ENCODE measurements at places on chromosomes 13 and 19.

GRCh38 chr19:50414864-50415660 lies 3.7 kb upstream of the SPIB start:
- peak; percentile 61 for DNase-seq

DNA sequence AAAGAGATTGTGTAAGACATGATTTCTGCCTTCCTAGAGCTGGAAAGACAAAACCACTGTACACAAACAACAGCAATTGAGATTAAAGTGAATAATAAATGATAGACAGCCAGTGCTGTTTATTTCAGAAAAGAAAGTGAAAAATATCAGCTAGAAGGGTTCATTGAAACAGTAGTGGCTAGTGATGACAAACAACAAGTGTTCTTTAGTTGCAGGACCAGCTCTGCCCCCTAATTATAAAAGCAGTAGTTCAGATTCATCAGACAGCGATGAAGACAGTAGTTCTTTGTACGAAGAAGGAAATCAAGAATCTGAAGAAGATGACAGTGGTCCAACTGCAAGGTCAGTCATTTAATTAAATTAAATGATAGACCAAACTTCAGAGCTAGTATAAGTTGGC lies 14.8 kb downstream of the GPALPP1 start:
- DNase-seq: no peak

- no peak for DNase-seq
Measured at GRCh38 chr19:53907690-53908089, 1.4 kb upstream of the CACNG7 start.

GRCh38 chr19:55644842-55645511 lies 1.5 kb downstream of the ZNF581 start:
- no peak for DNase-seq

DNA sequence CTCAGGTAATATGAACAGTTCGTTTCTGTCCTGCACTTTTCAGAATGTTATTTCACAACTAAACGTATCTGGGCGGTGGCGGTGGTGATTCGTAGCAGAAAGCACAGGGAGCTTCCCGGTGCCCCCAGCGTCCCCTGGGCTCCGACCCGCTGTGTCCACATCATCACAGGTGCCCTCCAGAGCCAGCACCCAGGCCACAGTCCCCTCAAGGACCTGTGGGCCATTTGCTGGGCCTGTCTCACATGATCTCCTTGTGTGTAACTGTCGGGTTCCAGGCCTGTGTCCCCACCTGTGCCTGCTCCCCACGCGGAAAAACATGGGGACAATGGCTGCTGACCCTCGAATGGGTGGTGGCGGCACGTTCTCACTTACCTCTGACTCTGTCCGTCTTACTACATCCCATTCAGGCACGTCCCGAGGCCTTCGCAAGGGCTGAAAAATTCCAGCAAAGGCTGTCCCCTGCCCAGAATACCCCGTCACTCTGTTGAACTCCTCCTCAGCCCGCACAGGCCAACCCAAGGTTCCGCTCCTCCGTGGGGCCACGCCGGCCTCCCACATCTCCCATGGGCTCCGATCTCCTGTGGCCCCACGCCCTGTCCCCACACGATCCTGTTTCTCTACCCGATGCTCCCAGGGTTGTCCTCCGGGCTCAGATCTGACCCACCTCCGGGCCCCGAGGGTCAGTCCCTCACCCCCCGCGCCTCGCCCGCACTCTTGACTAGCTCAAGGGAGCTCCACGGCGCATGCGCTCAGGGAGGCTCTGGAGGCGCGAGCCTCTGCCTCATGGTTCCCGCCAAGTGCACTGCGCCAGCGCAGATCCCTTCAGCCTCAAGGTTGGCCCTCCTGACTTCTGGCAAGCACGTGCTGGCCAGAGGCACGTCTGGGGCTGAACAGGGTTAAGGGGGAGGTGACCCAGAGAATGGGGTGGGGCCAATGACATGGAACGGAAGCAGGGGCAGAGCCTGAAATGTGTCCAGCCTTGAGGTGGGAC lies 21.2 kb downstream of the DEDD2 start:
- no peak for DNase-seq

- DNase-seq: no peak
Measured at GRCh38 chr13:23609874-23610576, 39.8 kb downstream of the TNFRSF19 start.

DNA sequence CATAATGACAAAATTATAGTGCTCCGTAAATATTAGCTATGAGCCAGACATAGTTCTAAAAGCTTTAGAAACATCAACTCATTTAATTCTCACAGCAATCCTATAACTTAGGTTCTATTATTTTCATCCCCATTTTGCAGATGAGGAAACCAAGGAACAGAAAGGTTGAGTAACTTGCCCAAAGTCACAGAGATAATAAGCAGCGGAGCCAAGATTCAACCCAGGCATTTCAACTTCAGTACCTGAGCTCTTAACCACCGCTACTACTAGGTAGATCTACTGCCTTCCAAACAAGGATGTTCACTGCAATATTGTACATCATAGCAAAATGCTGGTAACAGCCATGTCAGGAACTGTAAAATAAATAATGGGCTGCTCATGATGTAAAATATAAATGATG lies 39.9 kb downstream of the ELF1 start:
- DNase-seq: no peak

DNA sequence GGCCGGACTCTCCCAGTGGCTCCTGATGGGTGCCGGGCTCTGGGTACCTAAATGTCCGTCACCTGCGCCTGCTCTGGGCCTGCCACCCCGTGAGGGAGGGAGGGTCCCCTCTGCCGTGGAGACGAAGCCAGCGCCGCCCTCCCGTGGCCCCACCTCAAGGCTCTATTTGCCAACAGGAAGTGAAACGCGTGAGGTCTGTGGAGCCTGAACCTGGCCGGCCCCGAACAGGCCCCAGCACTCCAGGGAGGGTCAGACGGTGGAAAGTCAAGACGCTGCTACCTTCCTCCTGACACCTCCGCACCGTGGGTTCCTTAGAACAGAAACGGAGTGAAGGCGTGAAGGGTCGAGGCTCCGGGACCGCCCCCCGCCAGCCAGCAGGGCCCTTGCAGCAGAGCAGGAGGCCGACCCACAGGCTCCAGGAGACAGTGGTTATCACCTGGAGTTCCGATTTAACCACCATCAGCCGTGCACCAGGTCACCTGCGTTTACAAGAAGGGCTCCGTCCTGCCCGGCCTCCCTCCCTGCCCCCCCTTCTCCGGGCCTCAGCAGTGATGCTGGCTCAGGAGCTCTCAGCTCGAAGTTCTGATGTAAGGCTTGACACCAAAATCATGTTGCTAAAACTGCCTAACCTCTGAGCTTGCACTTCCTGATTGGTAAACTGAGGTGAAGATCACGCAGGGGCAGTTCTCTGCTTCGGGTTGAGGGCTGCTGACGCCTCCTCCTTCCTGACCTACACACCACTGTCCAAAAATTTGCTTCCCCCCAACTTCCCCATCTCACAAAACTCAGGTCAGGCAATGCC lies 50.9 kb upstream of the C13orf46 start:
- no peak for DNase-seq

DNA sequence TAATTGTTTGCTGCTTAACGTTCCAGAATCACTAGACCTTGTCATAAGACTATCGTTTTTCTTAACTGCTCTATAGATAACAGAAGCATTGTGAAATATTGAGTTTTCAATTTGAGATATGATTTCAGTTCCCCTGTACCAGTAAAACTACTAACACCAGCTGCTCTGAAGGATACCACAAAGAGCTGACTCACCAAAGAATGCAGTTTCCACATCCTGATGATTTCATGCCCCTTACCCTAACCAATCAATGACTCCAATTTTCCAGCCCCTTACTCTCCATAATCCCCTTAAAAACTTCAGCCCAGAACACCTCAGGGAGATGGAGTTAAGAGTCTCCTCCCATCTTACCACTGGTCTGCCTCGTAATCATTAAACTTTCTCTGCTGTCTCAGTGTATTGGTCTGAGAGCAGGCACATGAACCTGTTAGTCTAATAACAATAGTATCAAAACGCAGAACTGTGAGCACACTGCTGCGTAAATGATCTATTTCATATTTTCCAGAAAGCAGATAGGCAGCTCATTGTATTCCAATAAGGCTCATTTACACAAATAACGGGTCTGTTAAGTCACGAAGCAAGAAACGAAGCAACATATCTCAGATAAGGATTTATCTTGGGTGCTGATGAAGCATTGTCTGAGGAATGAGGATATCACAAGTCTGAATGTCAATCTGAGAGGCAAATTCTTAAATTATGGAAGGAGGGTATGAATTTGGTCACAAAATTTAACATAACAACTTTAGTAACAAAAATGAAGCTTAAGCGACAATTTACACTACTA lies 14.1 kb upstream of the CCNA1 start:
- no peak for DNase-seq

- DNase-seq: no peak
Measured at GRCh38 chr19:54478677-54479266, 5.7 kb upstream of the CDC42EP5 start.

- no peak for DNase-seq
Measured at GRCh38 chr19:29287061-29287460, 74.1 kb upstream of the UQCRFS1 start.

DNA sequence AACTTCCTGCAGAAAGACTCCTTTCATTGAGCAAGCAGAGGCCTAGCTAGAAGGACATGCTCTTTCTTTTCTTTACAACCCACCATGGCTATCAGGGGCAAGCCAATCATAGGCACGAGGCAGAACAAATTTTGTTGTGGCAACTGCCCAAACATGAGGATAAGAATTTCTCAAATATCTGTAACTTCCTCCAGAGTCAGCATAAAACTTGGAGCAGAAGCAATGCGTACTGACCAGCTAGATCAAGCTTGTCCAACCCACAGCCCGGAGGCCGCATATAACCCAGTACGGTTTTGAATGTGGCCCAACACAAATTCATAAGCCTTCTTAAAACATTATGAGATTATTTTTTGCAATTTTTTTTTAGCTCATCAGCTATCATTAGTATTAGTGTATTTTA lies 87.0 kb upstream of the SOX21 start:
- no peak for DNase-seq

DNA sequence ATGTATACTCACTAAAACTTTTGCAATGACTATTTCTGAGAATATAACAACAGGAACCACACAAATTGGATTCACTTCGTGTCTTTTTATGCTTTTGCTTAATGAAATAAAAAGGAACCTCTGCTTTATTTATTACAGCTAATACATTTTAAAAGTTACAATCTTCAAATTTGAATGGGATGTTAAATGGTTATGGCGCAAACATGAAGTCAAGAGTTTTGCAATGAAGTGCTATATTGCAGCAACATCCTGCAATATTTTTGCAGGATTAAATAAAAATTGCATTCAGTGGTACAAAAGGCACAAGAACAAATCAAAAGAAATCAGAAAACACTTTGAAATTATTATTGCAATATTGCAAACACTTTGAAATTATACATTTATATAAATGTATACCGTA lies 1519.0 kb upstream of the MIR17HG start:
- DNase-seq: no peak

DNA sequence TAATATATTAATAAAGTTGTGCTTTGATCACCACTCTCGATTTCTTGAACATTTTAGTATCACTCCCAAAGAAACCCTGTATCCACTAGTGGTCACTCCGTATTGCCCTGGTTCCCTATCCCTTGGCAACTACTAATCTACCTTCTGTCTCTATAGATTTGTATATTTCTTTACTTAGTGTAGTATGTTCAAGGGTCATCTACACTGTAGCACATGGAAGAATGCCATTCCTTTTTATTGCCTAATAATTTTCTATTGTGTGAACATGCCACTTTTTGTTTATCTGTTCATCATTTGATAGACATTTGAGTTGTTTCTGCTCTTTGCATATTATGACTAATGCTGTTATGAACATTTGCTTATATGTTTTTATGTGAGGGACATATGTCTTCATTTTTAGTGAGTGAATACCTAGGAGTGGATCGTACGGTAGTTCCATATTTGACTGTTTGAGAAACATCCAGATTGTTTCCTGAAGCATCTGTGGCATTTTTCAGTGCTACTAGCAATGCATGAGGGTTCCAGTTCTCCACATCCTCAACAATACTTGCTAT lies 254.0 kb downstream of the GPC6 start:
- no peak for DNase-seq

DNA sequence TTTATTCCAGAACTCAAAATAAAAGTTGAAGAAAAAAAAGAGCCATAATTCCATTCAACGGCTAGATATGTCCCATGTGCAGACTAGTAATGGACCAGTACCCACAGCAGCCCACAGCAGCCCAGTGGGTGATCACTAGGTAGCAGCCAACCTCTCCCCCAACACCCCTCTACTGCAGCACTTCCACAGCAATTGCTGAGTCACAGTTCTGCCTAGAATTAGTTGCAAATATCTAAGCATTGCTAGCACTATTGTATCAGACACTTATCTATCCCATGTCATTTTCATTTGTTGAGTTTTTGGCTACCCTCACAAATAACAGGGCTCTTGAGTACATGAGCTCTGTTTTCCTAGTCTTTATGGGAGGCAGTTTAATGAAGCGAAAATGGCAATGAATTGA lies 258.7 kb downstream of the RAP2A start:
- no peak for DNase-seq

Measured in stimulated activated CD8-positive, alpha-beta memory T cell treated with anti-CD3 and anti-CD28 coated beads, Interleukin-4, amount 100 ng/mL, for 24 hours (primary cell).